ENCODE measurements at places on chromosomes 6 and 20.
A peak's percentile ranks its signal among the peaks of the same experiment; 100 is the strongest.

DNA sequence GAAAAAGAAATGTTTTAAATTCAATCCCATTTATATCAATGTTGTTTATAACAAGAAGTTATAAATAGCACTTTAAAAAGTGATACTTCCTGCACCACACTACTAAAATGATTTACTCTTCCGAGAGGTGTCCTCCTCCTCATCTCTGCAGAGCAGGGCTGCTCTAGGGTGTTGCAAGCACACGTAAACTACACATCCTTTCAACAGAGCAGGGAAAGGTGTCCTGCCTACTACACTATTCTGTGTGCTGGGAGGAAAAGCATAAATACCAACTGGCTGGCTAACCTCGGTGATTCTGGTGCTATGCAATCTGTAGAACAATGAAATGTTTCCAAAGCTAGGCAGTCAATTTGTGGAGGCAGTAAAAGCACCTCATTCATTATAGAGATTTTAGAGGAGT lies 89.5 kb upstream of the MAP7 start:
- DNase-seq: no peak

DNA sequence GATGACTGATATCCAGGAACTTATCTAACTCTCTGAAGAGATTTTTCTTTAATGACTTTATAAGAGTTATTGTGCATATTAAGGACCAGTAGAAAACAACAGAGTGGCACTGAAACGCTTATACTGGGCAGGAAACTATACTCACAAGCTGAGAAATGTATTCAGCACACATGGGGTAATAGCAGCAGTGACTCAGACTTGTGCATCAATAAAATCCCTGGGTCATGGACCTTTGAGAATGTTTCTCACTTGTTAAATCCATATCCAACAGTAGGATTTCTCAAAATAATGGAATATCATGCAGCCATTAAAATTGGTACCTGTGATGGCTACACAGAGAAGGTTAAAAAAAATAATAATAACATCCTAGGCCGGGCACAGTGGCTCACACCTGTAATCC lies 219.5 kb downstream of the BTBD9 start:
- no peak for DNase-seq

GRCh38 chr20:2688041-2688591 lies 4.5 kb upstream of the EBF4 start:
- peak; percentile 69 for DNase-seq

DNA sequence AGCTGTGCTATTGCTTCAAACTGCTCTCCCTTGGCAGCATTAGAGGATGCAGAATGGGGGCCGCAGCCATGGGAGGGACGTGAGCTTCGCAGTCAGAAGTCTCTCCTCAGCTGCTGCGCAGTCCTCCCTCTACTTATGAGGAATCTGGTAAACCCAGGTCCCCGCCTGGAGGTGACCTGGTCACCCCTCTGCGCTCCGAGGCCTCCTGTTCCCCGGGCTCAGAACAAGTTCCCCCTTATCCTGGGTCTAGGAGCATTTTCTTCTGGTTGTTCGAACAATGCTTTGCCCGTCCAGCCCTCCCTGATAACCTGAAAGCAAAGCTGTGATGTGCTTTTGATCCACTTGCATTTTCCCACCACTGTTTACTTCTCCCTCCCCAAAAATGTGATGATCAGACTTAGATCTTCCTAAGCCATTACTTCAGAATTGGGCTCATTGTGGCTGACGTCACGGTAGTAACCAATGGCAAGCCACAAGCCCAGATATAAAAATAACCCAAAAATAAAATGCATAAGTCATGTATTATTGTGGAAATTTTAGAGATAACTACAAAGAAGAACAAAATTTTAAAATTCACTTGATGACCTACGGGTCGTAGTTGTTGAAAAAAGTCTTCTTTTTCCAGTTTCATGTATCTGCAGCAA lies 80.7 kb downstream of the SERAC1 start:
- no peak for DNase-seq

GRCh38 chr6:36967301-36967700 lies 12.8 kb downstream of the PI16 start:
- DNase-seq: no peak

GRCh38 chr6:149852881-149853280 lies 11.3 kb downstream of the LRP11 start:
- no peak for DNase-seq

- peak; percentile 15 for DNase-seq
Measured at GRCh38 chr6:91482498-91482897, 895.6 kb upstream of the MAP3K7 start.

- no peak for DNase-seq
Measured at GRCh38 chr20:19714579-19714840, 43.5 kb upstream of the RIN2 start.

DNA sequence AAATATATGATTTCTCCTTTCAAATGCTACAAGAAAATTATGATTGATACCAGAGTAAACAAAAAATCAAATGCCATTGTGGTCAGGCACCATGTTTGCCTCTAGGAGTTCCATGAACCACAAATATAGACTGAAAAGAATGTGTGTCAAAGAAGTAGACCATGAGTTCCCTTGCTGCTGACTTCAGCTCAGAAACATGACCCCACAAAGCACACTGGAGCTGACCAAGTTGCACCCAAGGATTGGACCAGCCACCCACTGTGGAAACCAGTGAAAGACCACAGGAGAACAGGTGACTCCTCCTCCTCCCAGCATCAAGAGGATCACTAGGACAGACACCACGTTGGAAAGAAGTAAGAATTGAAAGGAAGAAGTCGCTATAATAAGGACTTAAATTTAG lies 90.8 kb upstream of the TENT5A start:
- no peak for DNase-seq

- DNase-seq: peak; percentile 88
Measured at GRCh38 chr6:159249752-159250151, 80.6 kb downstream of the FNDC1 start.

DNA sequence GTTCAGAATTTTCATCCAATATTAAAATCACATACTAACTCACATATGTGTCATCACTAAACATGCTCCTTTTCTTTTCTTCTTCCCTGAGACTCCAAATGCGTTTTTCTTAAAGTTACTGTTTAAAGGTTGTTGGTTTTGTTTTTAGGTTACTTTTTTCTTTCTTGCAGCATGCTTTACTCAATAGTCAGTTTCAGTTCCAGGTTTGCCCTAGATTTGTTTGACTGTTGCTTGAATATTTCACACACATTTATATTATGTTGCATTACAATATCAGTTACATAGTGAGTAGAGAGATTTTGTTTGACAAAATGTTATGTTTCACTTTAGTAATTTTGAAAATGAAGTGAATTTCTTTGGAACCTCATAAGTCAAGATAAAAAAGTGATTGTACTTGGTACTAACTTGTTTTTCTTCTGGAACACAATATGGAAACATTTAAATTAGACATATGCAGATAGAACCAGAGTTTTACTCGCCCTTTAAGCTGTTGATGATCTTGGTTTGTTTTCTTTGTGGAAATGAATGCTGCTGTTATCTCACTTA lies 27.3 kb downstream of the FNDC1 start:
- no peak for DNase-seq

GRCh38 chr20:46959081-46959692 lies 64.5 kb downstream of the EYA2 start:
- peak; percentile 91 for DNase-seq

DNA sequence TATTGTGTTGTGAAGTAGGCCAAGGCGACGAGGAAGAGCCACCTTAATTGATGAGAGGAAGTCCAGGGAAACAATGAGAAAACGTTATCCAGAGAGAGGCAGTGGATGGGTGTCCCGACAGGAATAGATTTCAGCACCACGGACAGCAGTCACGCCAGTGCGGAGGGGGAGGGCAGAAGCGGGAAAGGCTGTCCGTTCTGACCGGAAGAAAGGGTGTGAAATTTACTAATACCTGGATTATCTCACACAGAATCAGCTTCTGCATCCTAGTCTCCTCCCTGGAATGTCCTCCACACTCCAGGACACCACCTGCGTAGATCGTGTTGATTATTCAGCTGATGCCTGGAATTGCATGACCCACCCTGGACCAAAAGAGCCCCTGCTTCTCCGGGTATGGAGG lies 7.4 kb upstream of the BPIFA3 start:
- DNase-seq: peak; percentile 83

GRCh38 chr6:147617366-147617765 lies 108.9 kb downstream of the SAMD5 start:
- no peak for DNase-seq

GRCh38 chr6:2109796-2110195 lies 135.6 kb downstream of the GMDS start:
- DNase-seq: no peak

All from astrocyte of the hippocampus (primary cell).